ENCODE measurements at places on chromosomes 5 and 9. TPM values are rescaled to one million over a fixed set of nuclear protein-coding genes. Genes with fewer than 3 reads are reported as not detected.

GRCh38 chr9:89522261-89522958, 24.5 kb upstream of the SEMA4D start:
- DNase-seq, result no peak

DNA sequence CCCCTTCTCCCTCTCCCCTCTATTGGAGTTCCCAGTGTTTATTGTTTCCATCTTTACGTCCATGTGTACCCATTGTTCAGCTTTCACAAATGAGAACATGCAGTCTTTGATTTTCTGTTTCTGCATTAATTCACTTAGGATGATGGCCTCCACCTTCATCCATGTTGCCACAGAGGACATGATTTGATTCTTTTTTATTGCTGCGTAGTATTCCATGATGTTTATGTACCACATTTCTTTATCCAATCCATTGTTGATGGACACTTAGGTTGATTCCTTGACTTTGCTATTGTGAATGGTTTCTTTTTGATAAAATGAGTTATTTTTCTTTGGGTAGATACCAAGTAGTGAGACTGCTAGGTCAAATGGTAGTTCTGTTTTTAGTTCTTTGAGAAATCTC, 88.9 kb downstream of the NDUFS4 start:
- DNase-seq, result no peak

GRCh38 chr5:145778144-145778900, 56.8 kb downstream of the PRELID2 start:
- DNase-seq, result no peak

GRCh38 chr9:34654323-34655051, 2.5 kb downstream of the IL11RA start:
- no peak for DNase-seq

DNA sequence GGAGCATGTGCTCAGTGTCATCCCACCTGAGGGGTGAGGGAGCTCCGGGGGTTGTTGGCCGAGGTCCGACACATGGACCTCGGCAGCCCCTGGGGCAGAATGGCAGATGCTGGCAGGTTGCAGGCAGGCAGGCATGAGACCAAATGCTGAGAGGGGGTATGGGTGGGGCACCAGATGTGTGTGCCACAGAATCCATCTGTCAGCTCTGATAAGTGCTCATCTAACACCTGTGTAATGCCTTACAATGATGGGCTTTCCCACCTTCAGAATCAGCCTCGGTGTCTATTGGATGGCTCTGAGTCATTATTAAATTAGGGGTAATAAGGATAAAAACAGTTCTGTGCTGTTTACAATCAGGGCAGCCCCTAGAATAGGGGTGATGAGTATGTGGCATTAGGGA, 73.1 kb upstream of the SAP30L start:
- DNase-seq, result no peak

- DNase-seq, result peak; percentile 42
These were observed 5.5 kb downstream of the ARHGEF37 start for GRCh38 chr5:149586708-149587318.

ADAMTS2 gene
- total RNA-seq, result 0.38 TPM

AK8 gene
- total RNA-seq, result 0.13 TPM

ST8SIA4 gene
- 7.2 TPM for total RNA-seq
